ENCODE measurements at places on chromosomes 2 and 18.

DNA sequence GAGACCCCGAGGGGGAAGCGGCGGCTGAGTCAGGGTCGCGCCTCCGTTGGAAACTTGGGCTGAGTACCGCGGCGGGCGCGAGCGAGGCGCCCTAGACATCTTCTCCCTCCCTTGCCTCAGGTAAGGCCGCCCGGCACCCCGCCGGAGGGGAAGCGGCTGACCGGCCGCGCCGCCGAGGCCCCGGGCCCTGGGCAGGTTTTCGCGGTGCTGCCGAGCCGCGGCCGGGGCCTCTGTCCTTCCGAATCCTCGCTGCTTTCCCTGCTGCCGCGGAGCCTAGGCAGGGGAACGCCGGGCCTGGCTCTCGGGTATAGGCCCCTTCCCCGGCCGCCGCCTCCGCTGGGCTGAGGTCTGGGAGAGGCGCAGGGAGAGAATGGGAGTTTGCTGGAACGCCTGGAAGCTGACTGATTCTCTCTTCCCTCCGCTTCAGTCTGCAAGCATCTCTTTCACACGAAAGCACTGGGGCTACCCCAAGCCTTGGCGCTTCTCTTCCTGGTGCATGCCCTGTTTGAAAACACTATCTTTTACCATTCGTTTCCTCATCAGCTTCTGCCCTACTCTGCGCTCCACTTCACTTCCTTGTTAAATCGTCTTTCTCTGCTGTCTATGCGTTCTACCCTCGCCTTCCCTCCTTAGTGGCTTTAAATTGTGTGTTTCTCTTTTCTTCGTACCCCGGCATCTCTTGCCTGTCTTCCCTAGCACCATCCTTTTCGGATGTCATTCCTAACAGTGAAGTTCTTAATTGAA is 652 bp downstream of the PPM1B start:
- no peak for DNase-seq

DNA sequence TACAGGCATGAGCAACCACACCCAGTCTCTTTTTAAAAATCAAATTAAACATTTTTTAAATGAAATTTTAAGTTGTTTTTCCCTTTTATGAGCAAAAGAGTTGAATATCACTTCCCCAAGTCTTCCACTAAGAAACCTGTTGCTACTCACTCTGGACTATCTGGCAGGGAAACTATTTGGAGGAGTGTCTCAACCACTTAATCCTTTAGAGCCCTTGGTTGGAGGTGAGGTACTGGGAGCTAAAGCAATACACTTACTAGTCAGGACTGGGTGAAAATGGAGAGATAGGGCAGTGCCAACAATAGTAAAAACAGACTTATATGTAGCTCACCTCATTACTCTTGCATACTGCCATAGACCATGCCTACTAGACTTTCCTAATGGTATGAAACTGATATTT is 135.5 kb downstream of the RND3 start:
- DNase-seq = no peak

DNA sequence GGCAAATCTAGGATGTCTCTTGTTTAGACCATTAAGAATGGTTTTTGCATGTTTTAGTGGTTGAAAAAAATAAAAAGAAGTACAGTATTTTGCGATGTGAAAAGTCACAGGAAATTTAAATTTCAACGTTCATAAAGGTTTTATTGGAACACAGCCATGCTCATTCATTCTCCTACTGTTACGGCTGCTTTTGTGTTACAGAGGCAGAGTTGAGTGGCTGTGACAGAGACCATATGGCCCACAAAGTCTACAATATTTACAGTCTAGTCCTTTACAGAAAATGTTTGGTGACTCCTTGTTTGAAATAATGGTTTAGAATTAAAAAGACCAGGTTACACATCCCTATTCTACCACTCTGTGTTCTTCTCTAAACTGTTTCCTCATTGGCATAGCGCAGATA is 48.1 kb downstream of the MYOM1 start:
- DNase-seq = no peak

DNA sequence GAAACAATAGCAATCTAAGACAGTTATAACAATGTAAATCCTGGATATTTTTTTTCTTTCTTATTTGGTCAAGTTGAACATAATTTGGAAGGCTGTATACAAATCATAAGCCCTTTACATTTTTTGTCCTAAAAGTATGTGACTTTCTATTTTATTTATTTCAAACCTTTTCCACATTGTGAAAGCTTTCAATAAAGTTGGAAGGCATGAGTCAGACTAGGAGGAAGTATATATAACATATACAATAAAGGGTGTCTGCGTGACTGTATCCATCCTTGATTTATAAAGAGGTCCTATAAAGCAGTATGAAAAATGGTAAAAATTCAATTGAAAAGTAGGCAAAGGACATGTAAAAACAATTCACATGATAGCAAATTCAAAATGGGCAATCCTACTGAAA is 44.4 kb downstream of the CRACDL start:
- DNase-seq = no peak

GRCh38 chr2:45889053-45889452 is 237.6 kb downstream of the PRKCE start:
- no peak for DNase-seq

GRCh38 chr2:165790466-165790865 is 3.6 kb downstream of the GALNT3 start:
- no peak for DNase-seq

DNA sequence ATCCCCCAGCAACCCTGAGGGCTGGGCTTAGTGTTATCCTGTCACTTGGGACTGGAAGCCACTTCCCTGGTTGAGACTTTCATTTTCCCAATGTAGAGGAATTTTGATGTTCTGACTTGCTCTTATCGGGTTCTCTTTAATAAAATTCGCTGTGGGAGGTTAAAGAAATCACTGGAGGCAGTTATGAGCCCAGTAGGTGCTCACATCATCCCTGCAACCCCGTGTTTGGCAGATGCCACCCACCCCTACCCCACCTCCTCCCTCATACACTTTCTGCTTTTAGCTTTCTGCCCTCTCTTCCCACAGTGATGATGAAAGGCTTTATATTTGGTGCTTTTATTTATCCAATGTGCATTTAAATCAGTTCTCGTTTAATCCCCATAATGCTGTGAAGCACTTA is 106.6 kb downstream of the MAPK4 start:
- no peak for DNase-seq

DNA sequence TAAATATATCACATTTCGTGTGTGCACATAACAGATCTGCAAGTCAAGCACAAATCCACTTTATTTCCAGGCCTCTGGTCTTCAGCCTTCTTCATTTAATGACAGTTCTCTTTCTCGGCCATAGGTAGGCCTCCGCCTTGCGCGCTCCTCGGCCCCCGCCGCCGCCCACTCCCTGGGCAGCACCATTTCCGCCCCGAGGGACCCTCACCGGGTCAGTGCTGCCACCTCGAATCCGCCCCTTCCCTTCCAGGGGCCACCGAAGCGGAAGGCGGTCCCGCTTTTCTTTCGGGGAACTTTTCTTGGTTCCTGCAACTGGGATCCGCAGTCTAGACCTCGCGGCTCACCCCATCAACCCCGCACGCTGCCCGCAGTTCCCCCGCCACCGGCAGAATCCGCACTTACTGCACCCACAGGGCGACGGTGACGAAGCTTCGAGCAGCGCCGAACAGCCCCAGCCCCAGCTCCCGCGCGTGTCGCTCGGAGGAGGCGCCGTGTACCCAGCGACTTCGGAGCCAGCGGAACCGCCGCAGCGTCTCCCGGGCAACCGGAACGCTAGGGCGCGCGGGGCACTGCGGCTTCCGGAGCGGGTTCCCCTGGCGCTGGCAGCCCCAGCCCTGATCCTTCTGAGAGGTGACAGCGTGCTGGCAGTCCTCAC is at the start of gene CDKL4:
CDKL4 (minus strand) TSS at position 502 of the 655 bp plus-strand sequence.
- DNase-seq = no peak

DNA sequence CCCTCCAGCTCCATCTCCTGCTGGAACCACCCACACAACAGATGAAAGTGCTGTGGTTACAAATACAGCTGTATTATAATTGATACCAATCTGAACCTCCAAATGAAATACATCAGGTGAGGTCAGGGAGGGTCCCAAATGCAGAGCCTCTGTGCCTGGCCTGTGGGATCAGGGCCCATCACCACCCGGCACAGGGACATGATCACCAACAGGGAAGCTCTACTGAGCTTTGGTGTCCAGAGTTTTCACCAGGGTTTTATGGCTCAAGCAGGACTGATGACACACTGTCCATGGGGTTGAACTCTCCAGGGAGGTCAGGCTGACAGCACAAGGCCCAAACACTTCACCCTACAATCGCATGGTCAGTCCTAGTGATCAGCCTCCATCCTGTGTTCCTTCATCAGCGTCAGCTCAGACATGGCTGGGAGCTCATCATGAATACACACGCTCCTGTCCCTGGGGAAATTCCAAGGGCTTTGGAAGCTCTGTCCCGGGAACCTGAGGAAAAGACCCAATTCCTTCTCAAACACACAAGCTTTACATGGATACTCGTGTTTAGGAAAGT is 3.9 kb upstream of the PXDN start:
- DNase-seq = no peak

DNA sequence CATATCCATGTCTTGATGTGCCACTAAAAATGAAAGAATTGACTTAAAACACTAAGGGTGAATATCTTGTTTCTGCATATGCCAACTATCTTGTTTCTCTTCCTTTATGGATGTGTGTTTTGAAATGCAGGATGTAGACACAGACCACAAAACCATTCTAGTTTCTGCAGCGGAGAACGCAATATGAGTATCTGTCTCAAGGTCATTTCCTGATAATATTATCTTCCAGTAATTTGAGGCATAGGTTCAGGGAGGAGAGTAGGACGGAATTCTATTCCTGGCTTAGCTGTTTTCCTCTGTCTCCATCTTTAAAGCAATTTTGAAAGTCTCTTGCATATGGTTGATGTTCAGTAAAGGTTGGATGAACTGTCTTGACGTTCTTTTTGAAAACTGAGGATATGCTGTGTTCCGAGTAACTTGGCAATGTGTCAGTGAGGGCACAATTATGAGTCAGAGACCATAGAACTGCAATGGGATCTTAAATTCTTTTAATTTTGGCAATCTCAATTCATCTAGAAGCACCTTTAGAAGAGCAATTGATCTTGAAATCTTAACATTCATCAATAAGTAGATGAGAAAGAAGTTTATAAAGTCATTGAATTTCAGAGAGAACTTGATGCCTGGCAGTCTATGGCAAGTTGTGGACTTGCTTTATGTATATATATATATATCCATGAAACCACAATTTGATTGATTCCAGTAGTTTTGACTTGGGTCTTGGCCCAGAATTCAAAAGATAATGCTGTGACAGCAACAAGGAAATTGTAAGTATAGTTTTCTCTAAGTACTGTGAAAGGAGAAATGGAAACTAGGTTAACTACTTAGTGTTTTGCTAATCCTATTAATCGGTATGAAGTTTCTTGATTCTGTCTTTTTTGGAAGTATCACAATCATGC is 24.8 kb downstream of the RAB27B start:
- no peak for DNase-seq

DNA sequence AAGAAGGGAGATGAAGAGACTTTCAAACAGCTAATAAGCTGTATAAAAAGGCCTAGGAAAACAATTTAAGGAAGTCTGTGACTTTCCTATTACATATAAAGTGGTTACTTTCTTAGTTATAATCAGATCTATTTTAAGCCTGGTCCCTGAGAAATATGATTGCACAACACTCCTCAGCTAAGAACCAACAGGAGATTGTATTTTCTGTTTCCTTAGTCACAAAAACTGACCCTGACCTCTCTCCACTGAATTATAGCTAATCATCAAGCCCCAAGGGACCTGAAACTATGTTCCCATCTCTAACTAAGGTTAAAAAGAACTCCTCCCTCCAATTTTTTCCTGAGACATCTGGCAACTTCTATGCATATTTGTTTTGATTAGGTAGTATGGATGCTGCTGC is 106.9 kb downstream of the ROCK1 start:
- no peak for DNase-seq

DNA sequence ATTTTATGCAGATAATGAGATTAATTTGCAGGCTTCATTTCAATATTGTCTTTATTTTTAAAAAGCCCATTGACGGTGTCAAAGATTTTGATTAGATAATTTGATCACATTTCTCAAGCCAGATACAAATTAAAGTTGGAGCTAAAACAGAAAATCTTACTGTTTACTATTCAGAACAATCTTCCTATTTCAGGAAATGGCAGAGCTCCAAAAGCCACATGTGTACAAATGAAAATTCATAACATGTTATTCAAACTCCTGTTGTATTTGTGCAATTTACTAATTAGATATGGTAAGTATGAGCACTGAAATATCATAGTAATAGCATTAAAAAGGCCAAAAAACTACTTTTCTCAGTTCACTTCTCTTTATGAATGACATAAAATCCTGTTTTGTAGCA is 682.9 kb downstream of the KCNJ3 start:
- no peak for DNase-seq

GRCh38 chr2:30259827-30260679 is 28.7 kb downstream of the LBH start:
- no peak for DNase-seq

- no peak for DNase-seq
Measured at GRCh38 chr2:126886211-126886915, 12.3 kb upstream of the TEX51 start.

DNA sequence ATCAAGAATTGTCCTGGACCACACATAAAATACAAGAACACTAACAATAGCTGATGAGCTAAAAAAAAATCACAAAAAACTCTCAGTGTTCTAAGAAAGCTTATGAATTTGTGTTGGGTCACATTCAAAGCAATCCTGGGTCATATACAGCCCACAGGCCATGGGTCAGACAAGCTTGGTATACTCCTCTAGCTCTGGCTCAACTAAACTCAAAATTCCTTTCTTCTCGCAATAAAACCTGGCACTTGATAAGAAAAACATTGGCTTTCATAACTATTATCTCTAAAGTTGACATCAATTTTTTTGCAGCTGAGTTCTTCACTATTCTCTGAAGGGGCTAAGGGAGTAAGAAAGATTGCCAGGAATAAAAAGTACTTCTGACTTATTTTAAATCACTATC is 38.3 kb downstream of the FBXO48 start:
- DNase-seq = no peak

DNA sequence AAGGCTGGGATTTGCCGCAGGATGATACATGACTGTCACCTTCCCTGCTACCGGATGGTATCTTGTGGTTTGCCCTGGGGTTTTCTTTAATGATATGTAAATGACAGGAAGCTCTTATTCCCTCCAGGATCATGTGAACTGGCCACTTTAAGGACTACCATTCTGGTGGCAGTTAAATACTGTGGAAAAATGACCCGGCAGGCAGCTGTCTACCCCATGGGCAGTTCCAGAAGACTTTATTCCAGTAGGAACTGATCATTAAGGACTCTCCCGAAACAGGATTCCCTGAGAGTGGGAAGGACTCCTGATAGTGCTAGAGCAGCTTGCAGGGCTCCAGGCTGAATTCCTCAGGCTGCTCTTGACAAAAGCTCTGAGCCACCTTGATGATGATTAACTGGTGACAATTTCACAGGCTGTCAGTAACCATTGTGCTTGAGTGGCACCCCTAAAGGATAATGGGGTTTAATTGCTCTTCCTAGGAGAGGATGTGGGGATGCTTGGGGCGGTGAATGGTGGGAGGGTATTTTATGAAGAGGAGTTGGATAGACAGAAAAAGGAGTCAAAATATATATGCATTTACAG is 212.0 kb downstream of the CPS1 start:
- no peak for DNase-seq
